Activated naive CD4-positive, alpha-beta T cell treated with anti-CD3 and anti-CD28 coated beads for 36 hours (primary cell): ENCODE measurements at places on chromosomes 2 and 18. TPM values are rescaled to one million over a fixed set of nuclear protein-coding genes. Genes with fewer than 3 reads are reported as not detected.

Gene GTF2A1L
- not detected for total RNA-seq

Gene ACMSD
- not detected for total RNA-seq

Gene PLEKHB2
- total RNA-seq: 43.4 TPM

GRCh38 chr2:147222506-147222905, 622.3 kb upstream of the ACVR2A start:
- no peak overlapping the region for H3K27ac ChIP-seq
- H3K27me3 ChIP-seq: no peaks in the 10 kb centered on the region
- H3K4me1 ChIP-seq: peaks cover 3% of the 10 kb centered on the region
- H3K4me3 ChIP-seq: no peak overlapping the region
- DNase-seq: no peak
- H3K36me3 ChIP-seq: no peaks in the 10 kb centered on the region

DNA sequence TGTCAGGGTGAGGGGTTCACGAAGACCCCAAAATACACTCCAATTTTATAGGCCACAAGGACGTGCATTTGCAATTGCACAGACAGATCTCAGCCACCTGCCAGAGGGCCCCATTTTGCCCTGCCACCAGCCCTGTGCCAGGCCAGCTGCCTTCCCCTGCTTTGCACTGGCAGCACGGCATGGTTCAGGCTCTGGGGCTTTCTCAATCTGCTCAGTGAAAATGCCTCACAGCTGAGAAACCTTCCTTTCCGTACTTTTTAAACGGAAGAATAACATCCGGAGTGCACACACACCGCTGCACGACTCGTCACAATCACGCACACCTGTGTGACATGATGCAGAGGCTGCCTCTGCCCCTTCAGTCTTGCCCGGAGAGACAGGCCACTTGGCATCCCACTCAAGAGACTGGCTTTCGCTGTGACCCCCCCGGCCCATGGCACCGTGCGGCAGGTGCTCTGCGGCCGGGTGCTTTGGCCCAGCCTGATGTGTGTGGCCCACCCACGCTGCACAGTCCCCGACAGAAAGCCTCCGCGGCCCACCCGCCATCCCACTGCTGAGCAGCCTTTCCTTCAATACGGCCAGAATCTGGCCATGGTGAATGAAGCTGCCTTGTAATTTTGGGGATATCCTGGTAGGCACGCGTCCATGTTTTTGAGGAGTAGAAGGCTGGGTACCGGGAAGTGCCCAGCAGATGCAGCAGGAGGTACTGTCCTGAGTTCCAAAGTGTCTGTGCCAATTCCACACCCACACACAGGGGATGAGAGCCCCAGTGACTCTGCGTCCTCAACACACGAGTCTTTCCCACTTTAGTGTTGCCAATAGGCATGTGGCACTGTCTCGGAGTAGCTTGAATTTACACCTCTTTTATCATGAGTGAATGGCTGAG, 88.8 kb downstream of the USP40 start:
- H3K4me3 ChIP-seq: no peak overlapping the region
- no peaks in the 10 kb centered on the region for H3K27me3 ChIP-seq
- no peaks in the 10 kb centered on the region for H3K36me3 ChIP-seq
- no peak for DNase-seq

- H3K4me1 ChIP-seq: peaks cover 10% of the 10 kb centered on the region
- no peaks in the 10 kb centered on the region for H3K36me3 ChIP-seq
- no peaks in the 10 kb centered on the region for H3K27me3 ChIP-seq
- no peak for DNase-seq
These were observed 24.8 kb downstream of the RAB27B start for GRCh38 chr18:54852780-54853675.
